ENCODE measurements at places on chromosomes 16 and 17. TPM values are rescaled to one million over a fixed set of nuclear protein-coding genes. Genes with fewer than 3 reads are reported as not detected.

DNA sequence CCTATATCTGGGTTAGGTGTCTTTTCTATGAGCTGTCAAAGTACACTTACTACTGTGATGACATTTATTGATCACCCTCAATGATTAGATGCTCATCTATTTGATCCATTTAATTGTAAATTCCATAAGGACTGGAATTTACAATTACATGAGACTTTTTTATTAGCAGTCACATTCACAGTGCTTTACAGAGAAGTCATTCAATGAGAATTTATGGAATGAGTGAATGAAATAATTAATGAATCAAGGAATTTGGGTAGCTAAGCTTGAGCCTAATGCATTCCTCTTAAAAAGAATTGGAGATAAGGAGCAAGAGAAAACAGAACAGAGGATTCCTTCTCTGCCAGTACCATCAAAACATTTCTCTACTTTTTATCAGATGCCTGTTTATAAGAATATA, 1437.5 kb upstream of the CDH8 start:
- DNase-seq = no peak

DNA sequence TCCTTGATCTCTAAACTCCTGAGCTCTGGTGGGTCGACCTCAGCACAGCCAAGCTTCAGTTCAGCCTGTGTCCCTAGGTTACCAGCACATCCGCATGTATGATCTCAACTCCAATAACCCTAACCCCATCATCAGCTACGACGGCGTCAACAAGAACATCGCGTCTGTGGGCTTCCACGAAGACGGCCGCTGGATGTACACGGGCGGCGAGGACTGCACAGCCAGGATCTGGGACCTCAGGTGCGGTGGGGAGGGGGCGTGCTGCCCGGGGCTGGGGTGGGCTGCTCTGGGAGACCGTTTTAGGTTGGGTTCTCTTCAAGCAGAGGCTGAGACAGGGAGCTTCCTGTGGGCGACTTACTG, 1.1 kb downstream of the MLST8 start:
- no peak for DNase-seq

The DRC7 gene
- 1.9 TPM for total RNA-seq

GRCh38 chr17:62629556-62630364, 2.3 kb downstream of the MRC2 start:
- DNase-seq = no peak

DNA sequence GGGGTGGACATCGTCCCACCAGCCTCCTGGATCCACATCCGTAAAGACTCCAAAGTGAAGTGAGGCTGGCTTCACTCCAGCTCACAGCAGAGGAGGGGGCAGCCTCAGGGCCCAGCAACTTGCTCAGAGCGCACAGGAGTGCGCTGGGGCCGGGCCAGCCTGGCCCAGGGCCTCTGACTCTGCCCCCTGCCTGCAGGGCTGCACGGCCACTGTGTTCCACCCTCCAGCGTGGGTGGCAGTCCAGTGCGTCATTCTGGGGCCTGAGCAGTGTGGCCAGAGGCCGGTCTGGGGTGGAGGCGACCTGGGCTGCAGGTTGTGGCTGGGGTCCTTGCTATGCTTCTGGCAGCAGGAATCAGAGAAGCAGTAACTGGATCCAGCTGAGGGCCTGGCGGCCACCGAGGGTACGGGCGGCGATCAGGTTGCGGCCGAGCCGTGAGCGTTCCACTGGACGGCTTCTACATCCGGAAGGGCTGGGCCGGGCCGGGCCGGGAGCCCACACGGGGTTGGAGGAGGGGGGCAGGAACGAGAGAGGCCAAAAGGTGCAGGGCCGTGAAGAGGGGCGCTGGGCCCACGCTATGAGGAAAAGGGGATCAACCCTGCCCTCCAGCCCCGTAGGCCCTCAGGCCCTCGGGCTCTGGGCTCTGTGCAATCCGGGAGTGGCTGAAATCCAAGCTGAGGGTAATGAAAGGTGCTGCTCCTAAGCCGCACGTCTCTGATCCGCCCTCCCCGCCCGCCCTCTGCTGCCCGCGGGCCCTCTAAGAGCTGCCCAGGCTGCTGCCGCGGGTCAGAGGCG, at the start of gene FSCN2:
Gene FSCN2 (plus strand): TSS at position 787 of the 793 bp plus-strand sequence. CDS start 155 bp downstream, outside the sequence.
- DNase-seq = no peak

The CNTNAP1 gene
- 8.1 TPM for total RNA-seq

All from mucosa of gallbladder (tissue), 1 donor.